ENCODE measurements at places on chromosomes 3 and 15.

DNA sequence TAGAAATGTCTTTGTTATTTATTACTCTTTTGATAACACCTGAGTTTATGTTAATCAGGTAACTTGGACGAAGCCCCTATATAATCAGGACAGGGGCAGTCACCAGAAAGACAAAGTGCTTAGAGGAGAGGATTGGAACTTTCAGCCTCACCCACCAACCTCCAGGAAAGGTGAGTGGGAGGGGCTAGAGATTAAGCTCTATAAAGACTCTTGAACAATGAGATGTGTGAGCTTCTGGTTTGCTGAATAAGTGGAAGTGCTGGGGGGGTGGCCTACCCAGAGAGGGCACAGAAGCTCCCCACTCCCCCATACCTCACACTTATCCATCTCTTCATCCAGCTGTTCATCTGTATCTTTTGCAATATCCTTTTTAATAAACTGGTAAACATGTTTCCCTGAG is 73.9 kb downstream of the TTBK2 start:
- DNase-seq: no peak

DNA sequence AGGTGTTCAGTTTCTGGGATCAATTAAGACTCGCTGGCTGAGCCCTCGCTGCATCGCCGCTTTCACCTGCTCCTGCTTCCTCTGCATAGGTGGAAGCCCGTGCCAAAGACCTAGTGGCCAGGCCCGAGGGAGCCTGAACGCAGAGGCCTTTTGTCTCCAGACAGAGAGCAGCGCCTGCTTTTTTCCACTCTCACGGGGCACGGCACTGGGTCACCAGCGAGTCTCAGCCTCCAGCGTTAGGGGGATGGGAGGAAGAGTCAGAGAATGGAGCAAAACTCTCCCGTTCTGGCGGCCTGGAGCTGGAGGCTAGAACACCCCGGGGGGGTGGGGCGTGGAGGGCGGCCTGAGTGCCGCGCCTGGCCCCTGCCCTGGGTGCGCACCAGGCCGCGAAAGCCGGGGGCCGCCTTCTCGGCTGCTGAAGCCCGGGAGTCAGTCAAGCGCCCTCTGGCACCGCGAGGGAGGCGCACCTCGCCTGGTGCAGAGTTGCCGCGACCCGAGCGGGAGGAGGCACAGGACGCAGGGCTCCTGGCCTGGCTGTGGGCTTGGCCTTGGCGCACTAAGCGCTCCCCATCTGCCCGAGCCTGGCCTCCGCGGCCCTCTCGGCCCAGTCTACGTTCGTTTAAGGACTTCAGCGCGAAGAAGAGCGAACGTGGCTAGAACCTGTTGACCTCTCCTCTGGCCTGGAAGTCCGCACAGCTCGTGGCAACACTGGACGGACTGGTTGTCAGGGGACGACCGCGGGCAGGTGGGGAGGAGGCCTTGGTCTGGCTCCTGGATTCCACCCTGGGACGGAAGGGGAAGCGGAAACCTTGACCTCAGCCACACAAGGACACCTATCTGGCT is 21.5 kb downstream of the NR2F2 start:
- no peak for DNase-seq

DNA sequence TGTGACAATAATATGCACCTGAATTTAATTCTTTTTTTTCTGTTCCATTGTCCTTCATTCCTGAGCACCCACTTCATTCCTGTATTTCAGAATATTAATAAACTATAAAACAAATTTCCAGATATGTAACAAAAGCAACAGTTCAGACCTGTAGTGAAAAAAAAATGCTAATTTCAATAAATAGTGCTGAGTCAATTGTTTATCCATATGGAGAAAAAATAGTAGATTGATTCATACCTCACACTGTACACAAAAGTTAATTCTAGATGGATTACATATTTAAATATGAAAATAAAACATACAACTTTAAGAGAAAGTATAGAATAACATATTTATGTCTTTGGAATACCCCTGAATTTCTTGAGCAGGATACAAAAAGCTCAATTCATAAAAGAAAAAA is 43.9 kb upstream of the KCNH8 start:
- no peak for DNase-seq

DNA sequence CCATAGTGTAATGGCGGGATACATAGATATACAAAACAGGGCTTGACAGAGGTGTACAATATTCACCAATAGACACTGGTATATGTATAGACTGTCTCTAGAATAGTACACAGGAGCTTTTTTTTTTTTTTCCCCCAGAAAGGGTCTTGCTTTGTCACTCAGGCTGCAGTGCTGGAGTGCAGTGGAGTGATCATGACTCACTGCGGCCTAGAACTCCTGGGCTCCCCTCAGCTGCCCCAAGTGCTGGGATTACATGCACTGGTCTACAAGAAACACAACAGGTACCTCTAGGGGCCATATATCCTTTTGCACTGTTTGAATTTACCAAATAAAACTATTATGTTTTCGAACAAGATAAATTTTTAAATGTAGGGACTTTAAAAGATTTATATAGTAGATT is 12.3 kb downstream of the RHOA start:
- DNase-seq: no peak

GRCh38 chr3:26081166-26081565 is 291.3 kb downstream of the OXSM start:
- DNase-seq: no peak

DNA sequence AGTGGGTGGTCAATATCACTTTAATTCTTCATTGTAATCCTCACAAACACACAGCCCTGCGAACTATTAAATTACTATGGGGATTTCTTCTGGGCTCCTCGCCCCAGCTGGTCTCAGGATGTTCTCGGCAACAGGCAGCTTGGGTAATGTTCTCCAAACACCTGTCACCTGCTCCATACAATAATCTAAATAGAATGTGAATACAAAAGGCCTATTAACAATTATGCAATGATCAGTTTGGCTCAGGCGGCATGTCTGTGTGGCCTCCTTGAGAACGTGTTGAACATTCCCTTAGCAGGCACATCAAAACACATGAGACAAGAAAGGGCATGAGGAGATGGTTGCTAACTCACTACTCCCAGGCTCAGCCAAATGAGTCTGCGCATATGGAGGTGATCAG is 158.6 kb upstream of the KBTBD8 start:
- no peak for DNase-seq

GRCh38 chr3:127426444-127427153 is 138.8 kb upstream of the PRR20G start:
- DNase-seq: no peak

GRCh38 chr15:63291507-63291906 is 14.1 kb downstream of the APH1B start:
- DNase-seq: no peak

DNA sequence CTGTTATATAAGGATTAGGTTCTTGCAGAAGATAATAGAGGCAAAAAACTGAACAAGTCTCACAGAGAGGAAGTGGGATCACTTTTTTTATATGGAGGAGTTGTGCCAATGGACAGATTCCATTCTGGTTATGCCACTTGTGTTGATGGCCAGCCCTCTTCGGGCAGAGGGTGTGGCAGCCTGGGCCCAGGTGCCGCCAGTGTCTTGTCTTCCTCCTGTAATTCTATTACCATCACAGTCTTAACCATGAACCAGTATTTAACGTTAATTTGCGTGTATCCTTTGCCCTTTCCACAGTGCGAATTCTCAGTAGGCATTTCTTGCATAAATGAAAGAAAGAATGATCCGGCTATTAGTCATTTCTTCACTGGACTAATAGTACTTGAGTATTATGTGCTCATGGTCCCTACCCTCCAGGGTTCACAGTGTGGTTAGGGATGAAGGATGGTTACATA is 7.0 kb upstream of the USP4 start:
- DNase-seq: no peak

DNA sequence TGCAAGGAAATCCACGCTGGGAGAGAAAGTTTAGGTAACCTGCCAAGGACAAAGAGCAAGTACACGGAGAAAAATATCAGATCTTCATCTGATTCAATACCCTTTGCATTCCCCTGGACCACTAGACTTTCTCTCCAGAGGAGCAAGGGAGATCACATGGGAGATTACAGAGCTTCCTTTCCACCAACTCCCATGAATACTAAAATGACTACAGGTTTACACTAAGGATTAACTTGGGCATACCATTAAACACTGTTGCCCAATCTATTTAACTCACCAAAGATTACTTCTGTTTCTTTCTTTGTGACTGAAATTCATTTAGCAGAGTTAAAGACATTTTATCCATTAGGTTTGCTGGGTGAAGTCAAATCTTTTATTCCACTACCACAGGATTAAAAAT is 71.2 kb downstream of the RYK start:
- DNase-seq: no peak

- peak; percentile 96 for DNase-seq
Measured at GRCh38 chr3:58009749-58010535, 1.7 kb downstream of the FLNB start.

- DNase-seq: no peak
Measured at GRCh38 chr15:88887068-88887580, 8.2 kb downstream of the HAPLN3 start.

GRCh38 chr3:169179722-169180121 is 483.8 kb downstream of the MECOM start:
- peak; percentile 52 for DNase-seq

DNA sequence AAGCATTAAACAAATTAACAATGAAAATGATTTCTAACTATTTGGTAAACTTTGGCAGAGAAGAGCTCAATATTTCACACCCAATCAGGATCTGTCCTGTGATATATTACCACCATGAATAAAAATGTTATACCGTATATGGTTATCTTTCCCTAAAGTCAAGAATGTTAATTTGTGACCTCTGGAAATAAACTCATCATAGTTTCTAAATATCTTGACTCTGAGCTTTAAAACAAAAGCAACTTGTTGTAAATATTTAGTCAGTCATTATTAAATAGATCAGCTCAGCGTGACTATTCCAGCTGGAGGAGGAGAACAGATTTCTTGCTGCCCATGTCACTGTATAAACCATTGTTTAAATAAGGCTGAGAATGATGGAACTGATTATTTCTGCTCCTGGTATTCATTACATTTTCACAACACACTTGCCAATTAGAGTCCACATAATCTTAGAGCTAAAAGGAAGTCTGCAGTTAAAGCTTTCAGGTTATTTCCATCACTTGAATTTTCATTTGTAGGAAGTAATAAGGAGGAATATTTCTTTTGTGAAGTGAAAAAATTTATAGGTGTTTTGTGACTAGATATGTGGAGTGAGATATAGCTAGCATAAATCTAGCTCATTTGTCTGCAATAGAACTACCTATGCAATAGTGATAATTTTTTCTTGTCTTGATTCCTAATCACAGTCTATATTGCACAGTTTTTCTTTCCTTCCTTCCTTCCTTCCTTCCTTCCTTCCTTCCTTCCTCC is 106.5 kb upstream of the P2RY1 start:
- DNase-seq: no peak

- no peak for DNase-seq
Measured at GRCh38 chr3:10748040-10748439, 68.0 kb upstream of the SLC6A11 start.

DNA sequence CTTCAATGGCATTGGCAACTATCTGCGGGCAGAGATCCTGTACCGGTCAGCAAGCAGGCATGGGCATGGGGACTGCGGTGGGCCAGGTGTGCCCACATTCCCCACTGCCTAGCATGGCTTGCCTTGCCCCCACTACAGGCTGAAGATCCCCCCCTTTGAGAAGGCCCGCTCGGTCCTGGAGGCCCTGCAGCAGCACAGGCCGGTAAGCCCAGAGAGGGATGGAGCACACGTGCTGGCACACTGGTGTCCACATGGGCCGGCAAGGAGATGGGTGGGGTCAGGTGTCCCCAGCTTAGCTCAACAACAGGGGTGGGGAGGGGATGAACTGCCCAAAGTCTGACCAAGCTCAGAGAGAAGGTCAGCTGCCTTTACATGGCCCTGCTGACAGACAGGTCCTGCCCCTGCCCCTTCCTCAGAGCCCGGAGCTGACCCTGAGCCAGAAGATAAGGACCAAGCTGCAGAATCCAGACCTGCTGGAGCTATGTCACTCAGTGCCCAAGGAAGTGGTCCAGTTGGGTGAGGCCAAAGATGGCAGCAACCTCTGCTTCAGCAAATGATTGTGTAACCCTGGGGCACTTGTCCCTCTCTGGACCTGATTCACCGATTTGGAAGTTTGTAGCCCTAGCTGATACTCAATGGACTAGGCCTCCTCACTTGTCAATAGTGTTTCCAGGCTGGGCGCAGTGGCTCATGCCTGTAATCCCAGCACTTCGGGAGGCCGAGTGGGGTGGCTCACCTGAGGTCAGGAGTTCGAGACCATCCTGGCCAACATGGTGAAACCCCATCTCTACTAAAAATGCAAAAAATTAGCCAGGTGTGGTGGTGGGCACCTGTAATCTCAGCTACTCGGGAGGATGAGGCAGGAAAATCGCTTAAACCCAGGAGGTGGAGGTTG is 5.6 kb downstream of the NEIL1 start:
- DNase-seq: no peak

DNA sequence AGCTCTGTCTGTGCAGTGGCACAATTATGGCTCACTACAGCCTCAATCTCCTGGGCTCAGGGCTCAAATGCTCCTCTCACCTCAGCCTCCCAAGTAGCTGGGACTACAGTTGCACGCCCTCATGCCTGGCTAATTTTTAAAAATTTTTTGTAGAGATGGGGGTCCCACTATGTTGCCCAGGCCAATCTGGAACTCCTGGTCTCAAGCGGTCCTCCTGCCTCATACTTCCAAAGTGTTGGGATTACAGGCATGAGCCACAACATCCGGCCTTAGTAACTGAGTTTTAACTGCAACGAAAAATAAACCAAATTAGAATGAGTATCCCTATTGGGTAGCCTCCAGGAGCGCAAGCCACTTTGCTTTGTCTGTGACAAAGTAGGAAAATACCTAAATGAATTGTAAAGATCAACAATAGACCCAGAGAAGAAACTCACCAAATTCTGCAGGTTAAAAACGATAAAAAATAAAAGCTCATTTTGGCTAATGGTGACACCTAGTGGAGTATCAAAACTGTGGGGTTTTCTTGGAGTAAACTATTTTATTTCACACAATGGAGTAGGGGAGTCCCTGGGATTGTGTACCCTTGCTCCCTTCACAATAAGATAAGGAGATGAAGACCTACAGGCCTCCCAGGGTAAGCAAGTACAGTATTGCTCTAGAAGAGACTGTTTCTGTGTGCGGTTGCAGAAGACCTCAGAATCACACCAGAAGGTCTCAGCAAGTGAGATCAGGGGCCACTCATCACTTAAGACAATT is 21.0 kb upstream of the CA12 start:
- peak; percentile 55 for DNase-seq

DNA sequence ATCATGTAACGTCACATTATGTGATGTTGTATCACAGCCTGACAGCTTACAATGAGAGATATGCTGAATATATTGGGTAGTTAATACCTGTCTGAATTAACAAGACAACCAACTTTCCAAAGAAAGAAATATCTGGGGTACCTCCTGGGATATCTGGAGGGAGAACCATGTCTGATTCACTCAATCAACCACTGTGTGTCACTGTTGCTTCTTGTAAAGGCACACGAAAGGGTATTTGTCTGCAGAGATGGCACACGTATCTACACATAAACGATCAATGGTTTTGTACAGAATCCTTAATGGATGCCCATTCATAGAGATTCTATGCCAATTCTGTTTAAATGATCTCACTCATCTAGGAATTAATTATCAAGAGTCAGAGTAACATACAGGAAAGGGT is 252.1 kb upstream of the TMCO5A start:
- DNase-seq: peak; percentile 2
